ENCODE measurements at places on chromosomes 6 and 20.

DNA sequence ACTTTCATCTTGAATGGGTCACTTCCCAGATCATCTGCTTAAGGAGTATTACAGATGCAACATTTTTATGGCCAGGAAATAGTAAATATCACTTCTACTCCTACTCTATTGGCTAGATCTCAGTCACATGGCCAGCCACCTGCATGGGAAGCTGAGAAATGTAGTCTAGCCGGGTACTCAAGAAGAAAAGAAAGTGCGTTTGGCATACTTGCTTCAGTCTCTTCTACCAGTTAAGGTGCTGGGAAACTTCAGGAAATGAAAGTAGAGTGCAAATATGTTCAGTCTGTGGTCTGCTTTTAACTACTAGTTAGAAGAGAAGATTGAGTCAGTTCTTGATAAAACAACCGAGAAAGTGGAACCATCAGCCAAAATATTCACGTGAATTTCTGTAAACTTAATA lies 129.2 kb downstream of the PDSS2 start:
- no peak for DNase-seq

- no peak for DNase-seq
These were observed 4.9 kb downstream of the TLDC2 start for GRCh38 chr20:36880741-36881250.

GRCh38 chr6:128500014-128500413 lies 20.4 kb downstream of the PTPRK start:
- DNase-seq, result no peak

- no peak for DNase-seq
These were observed 51.8 kb downstream of the GINS1 start for GRCh38 chr20:25459111-25459830.

- DNase-seq, result no peak
These were observed 52.5 kb downstream of the HIVEP2 start for GRCh38 chr6:142892254-142893021.

DNA sequence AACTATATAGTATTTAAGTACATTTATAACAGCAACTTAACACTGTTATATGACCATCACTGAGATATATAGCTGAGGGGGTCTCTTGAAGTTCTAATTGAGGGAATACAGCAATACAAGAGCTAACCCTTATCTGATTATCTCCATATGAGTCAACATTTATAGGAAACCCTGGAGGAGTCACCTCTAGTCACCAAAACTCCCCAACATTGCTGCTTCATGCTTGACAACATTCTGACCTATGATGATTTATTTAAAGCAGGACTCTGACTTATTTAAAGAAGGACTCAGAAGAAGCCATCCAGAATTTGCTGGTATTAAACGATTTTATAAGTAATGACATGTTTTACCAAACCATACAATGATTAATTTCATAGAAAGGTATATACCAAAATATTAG lies 182.6 kb upstream of the NOX3 start:
- DNase-seq, result no peak

GRCh38 chr6:19896693-19897010 lies 59.5 kb downstream of the ID4 start:
- DNase-seq, result no peak

GRCh38 chr6:111555036-111555435 lies 50.6 kb downstream of the TRAF3IP2 start:
- DNase-seq, result no peak

DNA sequence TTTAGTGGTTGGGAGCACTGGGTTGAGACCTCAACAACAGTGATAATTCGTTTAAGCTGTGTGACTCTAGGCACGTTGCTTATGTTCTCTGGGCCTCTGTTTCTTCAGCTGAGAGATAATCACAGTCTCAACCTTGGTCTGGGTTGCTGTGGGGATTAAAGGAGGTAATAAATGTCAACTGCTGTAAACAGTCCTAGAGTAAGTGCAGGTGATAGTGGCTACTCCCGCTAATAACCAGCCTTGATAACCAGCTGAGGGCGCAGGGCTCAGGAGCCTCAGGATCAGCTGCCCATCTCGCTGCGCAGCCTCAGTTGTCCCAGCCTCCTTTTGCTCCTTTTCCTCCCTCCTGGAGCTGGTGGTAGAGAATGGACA lies 58.0 kb downstream of the JARID2 start:
- DNase-seq, result no peak

DNA sequence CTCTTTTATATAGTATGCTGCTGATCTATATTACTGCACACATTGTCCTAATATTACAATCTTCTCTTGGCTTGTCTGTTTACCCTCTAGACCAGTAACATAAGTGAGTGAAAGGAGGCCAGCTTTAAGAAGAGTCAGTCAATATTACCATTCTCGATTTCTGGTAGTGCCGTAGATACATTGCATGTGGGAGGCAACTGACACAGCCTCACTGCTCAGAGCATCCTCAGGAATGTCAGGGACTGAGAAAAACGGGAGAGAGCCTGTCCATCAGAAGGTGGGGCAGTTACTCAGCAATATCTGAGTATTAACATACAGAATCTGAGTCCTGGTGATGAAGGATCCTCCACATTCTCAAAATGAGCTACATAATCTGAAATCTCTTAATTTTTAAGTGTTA lies 259.9 kb downstream of the GJA1 start:
- DNase-seq, result no peak

- no peak for DNase-seq
These were observed 113.5 kb downstream of the SMOC2 start for GRCh38 chr6:168554472-168554871.

DNA sequence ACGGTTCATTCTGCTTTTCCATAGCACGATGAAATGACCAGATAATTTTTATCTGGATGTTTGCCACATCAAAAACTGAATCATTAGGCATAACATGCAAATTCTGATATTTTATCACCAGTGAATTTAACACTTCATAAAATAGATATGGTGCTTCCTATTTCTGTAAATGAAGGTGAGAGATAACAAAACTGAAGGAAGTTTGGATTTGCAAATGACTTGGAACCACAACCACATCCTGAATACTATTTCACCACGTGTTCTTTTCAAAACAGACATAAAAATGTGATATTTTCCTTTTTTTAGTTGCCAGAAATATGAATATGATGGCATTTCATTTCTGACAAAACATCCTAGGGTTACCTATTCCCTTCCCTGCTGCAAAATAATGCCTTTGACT lies 146.1 kb downstream of the EDN1 start:
- no peak for DNase-seq

- DNase-seq, result no peak
These were observed 39.5 kb upstream of the B4GALT5 start for GRCh38 chr20:49753133-49753532.

- no peak for DNase-seq
These were observed 136.3 kb downstream of the LRRC1 start for GRCh38 chr6:53931086-53931485.

- DNase-seq, result no peak
These were observed 64.6 kb upstream of the PTPN1 start for GRCh38 chr20:50445354-50446151.

Measured in heart right ventricle (tissue), 16 donors.